Activated T-helper 1 cell treated with Interleukin-2 at 50 U/mL for 16 hours (primary cell): ENCODE measurements at places on chromosomes 7 and 10.

GRCh38 chr7:832167-832967, at the start of gene SUN1:
Gene SUN1 (plus strand): TSS chr7:832476. CDS start chr7:832525, 49 bp downstream.
- DNase-seq, result peak; percentile 55

DNA sequence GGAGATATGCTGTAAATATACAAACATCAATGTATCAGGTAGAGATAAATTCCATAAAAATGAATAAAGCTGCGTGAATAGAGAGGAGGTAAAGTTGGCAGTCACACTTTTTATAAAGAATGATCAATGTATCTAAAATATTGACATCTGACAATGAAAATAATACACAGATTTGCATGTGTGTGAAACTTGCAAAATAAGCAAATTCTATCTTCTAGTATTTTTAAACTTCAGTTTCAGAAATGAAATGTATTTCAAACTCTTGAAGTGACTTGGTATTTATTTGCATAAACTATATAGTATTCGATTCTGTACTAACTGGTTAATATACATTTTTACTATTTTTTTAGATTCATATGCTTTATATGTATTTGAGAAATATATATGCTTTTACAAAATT, 986.6 kb downstream of the CNTNAP2 start:
- no peak for DNase-seq

DNA sequence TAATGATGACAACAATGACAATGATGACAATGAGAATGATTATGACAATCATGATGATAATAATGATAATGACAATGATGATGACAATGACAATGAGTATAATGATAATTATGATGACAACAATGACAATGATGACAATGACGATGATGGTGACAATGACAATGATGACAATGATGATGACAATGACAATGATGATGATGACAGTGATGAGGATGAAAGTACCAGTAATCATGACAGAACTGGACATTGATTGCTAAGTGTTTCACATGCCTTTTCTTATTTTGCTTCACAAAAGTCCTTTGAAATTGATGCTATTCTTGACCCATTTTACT, 1106.0 kb upstream of the AUTS2 start:
- DNase-seq, result no peak

DNA sequence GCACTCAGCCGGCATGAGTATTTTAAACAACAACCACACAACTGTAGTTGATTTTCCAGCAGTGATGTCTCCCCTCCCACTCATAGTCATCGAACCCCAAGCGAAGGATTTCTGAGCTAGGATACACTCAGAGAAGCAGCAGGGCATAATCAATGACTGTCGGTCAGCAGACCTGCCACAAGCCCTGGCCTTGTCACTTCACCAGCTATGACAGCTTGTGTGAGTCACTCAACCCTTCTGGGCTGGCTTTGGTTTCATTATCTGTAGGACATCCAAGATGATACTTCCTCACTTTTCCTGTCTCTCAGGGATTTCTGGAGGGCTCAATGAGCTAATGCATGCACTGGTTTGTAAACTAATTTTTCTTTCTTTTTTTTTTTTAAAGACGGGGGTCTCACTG, 22.0 kb upstream of the UBE3C start:
- no peak for DNase-seq

- DNase-seq, result peak; percentile 69
Measured at GRCh38 chr7:4791738-4792536, 16.5 kb downstream of the AP5Z1 start.

DNA sequence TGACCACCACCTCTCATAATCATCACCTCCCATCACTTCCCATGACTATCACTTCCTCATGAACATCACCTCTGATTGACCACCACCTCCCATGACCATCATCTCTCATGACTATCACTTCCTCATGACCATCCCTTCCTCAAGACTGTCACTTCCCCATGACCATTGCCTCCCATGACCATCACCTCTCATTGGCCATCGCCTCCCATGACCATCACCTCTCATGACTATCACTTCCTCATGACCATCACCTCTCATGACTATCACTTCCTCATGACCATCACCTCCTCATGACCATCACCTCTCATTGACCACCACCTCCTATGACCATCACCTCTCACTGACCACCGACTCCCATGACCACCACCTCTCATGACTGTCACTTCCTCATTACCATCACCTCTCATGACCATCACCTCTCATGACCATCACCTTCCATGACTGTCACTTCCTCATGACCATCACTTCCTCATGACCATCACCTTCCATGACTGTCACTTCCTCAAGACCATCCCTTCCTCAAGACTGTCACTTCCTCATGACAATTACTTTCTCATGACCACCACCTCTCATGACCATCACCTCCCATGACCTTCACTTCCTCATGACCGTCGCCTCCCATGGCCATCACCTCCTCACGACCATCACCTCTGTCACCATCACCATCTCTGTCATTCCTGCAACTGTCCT, 51.6 kb downstream of the PDGFA start:
- no peak for DNase-seq

DNA sequence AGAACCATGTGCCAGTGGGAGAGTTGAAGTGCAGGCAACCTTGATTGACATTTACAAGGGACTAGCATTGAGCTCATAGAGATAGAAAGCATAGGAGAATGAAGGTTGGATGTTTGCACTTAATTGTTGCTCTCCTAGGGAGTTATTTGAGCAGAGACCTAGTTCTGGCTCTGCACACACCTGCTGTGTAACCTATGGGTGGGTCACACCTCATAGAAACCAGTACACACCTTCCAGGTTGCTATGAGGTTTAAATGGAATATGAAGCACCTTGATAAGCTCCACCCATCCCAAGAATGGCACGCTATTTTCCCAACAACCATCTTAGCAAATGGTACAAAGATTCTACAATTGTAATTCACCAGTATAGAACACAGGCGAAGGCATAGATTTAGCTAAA, 86.2 kb upstream of the AOAH start:
- no peak for DNase-seq

GRCh38 chr10:8055420-8056349, 1.2 kb downstream of the GATA3 start:
- no peak for DNase-seq

- no peak for DNase-seq
Measured at GRCh38 chr10:3248526-3249306, 76.1 kb upstream of the PITRM1 start.

DNA sequence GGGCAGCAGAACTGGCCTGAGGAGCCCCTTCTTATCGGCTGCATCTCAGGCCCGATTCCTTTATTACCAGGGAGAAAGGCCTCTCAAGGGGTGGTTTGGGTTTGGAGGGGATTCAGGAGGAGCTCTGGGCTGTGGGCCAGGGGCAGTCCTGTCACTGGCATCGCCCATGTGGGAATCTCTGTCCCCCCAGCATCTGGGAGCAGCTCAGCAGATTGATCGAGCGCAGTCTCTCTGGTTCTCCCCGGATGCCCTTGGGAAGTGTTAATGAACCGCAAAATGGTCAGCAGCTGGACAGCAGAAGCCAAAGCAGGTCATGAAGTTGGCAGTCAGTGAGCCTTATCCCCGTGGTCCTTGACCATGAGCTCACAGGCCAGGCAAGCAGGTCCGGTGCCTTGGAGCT, 104.4 kb upstream of the ANLN start:
- no peak for DNase-seq

DNA sequence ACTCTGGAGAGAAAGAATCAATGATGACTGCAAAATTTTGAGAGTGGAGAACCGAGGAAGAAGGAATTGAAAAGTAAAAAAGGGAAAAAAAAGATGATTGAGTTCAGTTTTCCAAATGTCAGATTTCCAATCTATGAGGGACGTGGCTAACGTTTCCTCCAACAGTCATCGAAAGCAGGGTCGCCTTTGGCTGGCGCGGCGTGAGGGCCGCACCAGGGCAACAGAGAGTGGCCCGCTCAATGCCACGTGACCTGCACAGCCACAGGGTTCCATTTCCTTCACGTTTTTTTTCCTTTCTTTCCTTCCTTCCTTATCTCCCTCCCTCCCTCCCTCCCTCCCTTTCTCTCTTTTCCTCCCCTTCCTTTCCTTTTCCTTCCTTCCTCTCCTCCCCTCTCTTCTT, 101.9 kb downstream of the WDR37 start:
- no peak for DNase-seq

- no peak for DNase-seq
Measured at GRCh38 chr7:99557940-99558305, 519 bp upstream of the ZNF655 start.

GRCh38 chr7:14073988-14074387, 84.5 kb upstream of the ETV1 start:
- no peak for DNase-seq

- no peak for DNase-seq
Measured at GRCh38 chr10:55734112-55734511, 626.9 kb downstream of the ZWINT start.

DNA sequence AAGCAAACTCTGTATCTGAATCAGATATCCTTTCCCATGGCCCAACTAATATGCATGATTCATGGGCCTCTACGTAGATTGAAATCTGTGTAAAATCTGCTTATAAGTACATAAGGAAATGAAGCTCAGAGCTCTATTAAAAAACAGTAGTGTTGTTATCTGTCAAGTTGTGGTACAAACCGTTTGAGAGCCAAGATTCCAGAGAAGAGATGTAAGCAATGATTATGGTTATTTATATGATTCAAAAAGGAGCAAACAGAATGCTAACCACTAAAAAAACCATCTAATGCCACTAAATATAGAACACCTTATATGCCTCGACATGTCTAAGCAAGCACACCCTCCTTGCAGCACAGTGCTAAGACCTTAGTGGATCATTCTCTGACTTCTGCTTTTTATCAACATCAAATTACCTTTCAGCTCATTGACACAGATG, 26.6 kb downstream of the RPP38 start:
- no peak for DNase-seq

- DNase-seq, result no peak
Measured at GRCh38 chr7:69095649-69096048, 502.6 kb upstream of the AUTS2 start.

DNA sequence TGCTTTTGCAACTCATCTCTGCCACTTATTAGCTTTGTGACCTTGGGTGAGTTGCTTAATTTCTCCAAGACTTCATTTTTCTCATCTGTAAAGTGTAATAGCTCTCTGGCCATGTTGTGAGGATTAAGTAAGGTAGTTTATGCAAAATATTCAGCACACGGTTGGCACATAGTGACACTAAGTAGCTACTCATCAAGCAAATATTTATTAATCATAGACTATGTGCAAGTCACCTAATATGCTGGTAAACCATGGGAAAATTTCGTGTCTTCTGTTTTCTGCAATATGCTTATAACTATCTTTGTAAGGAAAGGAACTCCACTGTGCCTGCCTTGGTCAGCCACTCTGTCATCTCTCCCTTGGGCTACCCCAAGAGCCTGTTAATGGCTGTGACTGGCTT, 50.3 kb upstream of the EGR2 start:
- no peak for DNase-seq

GRCh38 chr10:30854656-30855055, 177.0 kb downstream of the ZNF438 start:
- DNase-seq, result no peak

- DNase-seq, result no peak
Measured at GRCh38 chr7:151755131-151755801, 121.6 kb downstream of the PRKAG2 start.

- no peak for DNase-seq
Measured at GRCh38 chr7:42143711-42144600, 93.1 kb downstream of the GLI3 start.

DNA sequence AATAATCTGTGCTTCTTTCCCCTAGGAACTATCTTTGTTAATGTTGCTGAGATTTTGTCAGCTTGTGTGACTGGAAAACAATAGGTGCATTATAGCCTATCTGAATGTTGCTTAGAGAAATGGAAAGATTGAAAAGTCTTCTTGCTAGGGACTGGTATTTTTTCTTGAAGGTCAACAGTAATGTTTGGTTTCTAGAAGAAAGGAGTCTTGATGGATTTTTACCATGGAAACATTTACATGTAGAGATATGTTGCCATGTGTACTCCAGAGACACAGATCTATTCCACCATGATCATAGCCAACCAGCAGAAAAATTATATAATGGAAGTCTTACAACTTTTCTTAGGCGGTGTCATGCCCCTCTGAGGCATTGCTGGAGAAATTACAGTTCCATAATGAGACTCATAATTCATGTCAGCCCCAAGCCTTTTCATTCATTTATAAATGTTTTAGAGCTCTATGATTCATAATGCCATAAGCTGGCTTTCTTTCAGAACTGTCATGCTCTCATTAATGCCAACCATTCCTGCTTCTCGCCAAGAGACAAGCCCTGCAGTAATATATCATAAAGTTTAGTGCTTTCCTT, 175.1 kb upstream of the PTPRZ1 start:
- no peak for DNase-seq

DNA sequence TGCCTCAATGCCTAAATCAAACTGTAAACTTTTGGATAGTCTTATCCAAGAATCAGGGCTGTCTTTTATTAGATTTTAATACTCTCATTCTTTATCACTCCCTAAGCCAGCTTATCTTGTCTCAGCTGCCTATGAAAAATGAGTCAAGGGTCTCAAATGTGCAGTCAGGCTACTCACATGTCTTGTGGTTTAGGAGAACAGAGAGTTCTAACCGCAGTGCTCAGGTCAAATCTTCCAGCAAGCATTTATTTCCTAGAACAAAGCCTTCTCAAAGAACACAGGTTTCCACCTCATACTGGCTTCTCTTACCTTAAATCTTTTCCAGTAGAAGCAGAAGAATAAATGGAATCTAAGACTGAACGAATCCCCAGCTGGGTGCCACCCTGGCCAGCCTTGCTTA, 23.5 kb downstream of the HTR5A start:
- DNase-seq, result no peak

DNA sequence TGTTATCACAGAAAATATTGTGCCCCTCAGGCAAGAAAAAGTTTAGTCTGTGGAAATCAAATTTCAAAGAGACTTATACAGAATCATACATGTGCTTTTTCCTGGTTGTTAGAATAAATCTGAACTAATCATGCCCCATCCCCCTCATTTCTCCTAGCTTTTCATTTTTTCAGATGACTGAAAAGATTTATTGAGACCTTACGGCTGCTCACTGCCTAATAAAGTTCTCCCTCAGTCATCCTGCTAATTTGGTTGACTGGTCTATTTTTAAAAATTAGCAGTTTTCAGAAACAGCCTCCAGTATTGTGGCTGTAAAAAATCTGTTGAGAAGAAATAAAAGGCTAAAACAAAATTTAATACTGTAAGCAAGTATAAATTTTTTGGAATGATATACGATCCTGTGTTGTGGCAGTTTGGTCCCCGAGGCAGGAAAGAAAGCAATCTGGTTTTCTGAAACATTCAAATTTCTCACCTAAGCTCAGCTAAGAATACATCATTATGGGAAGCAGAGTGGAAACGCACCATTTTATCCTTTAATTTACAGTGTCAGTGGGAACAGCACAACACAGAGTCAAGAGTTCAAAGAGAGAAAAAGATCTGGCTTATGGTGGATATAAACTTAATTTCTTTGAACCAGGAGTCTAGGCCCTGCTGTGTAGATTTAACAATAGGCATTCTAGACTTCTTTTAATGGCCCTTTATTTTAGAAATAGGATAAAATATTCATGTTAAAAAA, 144.4 kb downstream of the KCND2 start:
- DNase-seq, result no peak
